ENCODE measurements at places on chromosomes 6 and 20.

- DNase-seq = no peak
Observed at GRCh38 chr6:135922746-135923145, 71.2 kb downstream of the PDE7B start.

- DNase-seq = no peak
Observed at GRCh38 chr6:87848616-87849015, 146.6 kb upstream of the AKIRIN2 start.

DNA sequence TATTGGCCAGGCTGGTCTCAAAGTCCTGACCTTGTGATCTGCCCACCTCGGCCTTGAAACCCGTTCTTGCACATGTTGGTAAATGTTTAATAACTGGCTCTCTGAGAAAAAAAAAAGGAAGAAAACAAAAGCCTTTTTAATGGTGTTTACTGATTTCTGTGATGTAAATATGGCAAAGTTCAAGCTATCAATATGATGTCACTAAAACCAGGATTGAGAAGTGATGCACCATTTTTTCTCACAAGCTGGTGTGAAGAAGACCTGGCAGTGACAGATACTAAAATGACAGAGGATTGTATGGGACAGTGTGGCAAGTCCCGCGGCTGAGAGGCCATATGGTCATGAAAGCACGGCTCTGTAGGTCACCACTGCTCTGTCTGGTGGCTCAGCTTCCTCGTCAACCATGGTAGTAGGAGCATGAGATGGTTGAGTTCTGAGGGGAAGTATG, 196.3 kb upstream of the SUPT3H start:
- DNase-seq = no peak

DNA sequence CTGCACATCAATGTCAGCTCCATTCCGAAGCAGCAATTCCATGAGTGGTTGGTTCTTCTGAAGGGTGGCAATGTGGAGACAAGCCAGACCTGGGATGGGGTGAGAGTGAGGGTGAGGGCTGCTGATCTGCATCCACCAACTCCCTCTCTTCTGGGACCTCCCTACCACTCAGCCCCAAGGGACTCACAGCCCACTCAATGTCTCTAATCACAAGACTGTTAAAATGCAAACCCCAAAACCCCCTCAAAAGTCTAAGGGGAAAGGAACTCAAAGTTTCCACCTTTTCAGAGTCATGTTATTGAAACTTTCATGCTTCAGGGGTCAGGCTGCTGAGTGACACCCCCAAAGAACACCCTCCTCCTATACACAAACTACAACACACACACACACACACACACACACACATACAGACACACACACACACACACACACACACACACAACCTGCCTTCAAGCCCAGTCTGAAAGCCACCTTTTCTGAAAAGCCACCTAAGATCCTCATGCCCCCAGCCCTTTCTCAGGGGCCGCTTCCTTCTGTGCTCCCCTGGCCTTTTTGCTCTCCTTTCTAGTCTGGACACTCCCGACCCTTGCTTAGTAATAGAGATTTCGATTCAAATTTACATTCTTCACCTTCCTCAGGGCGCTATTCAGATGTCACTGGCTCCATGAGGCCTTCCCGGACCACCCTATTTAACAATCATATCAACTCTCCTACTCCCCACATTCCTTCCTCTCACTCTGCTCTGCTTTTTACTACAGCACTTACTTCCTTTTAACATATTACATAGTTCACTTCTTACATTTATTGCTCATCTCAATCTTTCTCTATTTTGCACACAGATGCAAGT, 3.3 kb upstream of the SLC35B2 start:
- no peak for DNase-seq

DNA sequence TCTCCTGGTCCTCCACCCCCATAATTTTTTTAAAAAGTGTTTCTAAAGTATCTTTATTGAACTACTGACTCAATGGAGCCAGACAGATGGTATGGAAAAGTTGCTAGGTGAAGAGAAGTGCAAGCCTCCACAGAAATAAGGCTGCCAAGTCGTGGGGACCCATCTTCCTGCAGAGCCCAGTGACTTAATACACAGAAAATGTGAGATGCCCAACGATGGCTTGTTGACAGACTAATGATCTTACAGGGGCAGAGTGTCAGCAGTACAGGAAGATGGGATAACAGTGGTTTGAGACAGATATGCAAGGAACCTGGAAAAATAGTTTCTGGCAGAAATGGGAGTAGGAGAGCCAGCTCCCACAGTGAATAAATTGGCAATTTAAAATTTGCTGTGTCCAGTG, 43.3 kb downstream of the FYN start:
- DNase-seq = no peak

Data from activated CD4-positive, alpha-beta T cell treated with anti-CD3 and anti-CD28 coated beads for 36 hours (primary cell).